GM23248 (cell line): ENCODE measurements at places on chromosomes 2 and 18. TPM values are rescaled to one million over a fixed set of nuclear protein-coding genes. Genes with fewer than 3 reads are reported as not detected.

The TUBB8B gene
- not detected in 2 replicates for polyA plus RNA-seq

The LRRC30 gene
- not detected in 2 replicates for polyA plus RNA-seq

The PAX3 gene
- not detected in 2 replicates for polyA plus RNA-seq

The PLCL1 gene
- 0.44 and 0.80 TPM in 2 replicates for polyA plus RNA-seq

The TSPYL6 gene
- not detected in 2 replicates for polyA plus RNA-seq

The NEU2 gene
- polyA plus RNA-seq = not detected in 2 replicates

The QPCT gene
- 48.5 and 51.4 TPM in 2 replicates for polyA plus RNA-seq

The AQP4 gene
- polyA plus RNA-seq = not detected in 2 replicates

The MC5R gene
- not detected in 2 replicates for polyA plus RNA-seq

The MBOAT2 gene
- 103 and 107 TPM in 2 replicates for polyA plus RNA-seq

The NTSR2 gene
- polyA plus RNA-seq = not detected in 2 replicates

The FZD7 gene
- 19.3 and 19.4 TPM in 2 replicates for polyA plus RNA-seq

The SDC1 gene
- 24.5 and 25.6 TPM in 2 replicates for polyA plus RNA-seq

DNA sequence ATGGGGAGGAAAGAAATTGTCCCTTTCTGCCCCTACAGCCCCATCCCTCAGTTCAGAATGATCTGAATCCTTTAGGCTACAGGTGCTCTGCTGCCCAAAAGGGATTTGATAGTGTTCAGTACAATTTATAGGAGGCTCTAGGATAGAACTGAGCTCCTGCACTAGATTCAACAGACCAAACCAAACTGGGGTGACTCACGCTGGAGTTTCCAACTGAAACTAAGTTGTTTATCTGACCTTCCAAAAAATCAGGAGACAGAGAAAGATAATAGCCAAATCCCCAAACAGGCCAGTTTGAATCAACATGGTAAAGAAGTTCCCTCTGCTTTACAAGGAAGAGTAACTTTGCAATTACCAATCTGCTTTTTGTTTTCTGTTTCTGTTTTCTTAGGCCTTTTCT is 72.7 kb upstream of the MBOAT2 start:
- DNase-seq = peak; percentile 32

GRCh38 chr2:112919086-112919485 is 8.1 kb downstream of the IL37 start:
- DNase-seq = no peak

GRCh38 chr2:3443506-3444084 is 64.1 kb downstream of the TRAPPC12 start:
- no peak for DNase-seq

DNA sequence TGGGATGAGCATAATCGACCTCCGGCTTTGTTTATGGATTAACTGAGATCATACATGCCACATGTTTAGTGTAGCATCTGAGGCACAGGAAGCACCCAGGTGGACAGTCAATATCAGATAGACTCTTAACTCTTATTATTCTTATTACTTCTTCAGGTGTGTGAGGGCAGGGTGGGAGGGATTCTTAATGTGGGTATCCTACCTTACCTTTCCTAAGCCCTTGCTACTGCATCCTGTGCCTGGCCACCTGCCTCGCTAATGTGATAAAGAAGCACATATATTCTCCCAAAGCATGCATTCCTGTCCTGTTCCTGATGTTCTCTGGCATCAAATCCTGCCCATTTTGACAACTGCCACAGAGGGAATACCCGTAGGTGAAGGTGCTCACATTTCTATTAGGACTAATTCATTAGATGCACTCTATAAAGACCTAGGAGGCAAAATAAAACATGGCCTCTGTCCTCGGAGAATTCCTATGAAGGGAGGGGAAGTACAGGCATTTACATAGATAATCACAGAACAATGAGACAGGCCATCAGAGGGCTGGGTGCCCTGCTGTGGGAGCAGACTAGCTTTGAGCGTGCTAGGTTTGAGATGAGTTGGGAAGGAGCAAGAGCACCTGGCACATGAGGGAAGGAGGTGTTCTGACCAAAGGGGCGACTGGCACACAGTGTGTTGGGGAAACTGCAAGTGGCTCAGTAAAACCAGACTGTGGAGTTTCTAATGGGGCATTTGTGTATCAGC is 19.5 kb upstream of the CELF4 start:
- no peak for DNase-seq

GRCh38 chr2:181203412-181203811 is 223.0 kb downstream of the UBE2E3 start:
- DNase-seq = peak; percentile 85

DNA sequence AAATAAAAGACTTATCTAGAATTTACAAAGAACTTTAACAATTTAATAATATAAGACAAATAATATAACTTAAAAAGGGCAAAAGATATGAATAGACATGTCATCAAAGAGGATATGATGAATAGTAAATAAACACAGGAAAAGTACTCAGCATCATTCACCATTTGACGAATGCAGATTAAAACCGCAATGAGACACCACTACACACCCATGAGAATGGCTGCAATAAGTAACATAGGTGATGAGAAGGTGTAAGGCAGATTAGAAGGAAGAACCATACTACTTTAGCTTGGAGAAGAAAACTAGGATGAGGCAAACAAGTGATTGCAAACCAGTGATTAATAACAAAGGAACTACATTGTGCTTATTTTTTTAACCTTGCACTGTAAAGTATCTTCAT is 152.0 kb downstream of the CYRIA start:
- no peak for DNase-seq

DNA sequence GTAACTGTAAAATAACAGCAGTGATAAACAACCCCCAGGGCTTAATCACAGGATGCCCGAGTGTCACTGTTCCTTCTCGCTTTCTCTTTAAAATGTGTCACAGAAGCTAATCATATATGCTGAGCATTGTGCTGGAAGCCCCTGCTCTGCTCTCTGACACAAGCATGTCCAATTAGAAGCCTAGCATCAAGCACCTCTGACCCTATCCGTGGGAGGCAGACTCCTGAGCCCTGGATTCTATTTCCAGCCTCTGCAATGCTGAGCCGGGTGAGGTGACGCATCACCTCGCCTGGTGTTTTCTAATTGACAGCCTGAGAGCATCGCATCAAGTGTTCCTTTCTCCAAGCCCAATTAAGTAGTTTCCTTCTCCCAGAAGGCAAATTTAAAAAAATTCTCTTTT is 19.7 kb upstream of the SCG2 start:
- no peak for DNase-seq

- DNase-seq = peak; percentile 32
These were observed 479.3 kb downstream of the CPS1 start for GRCh38 chr2:211035548-211036185.

DNA sequence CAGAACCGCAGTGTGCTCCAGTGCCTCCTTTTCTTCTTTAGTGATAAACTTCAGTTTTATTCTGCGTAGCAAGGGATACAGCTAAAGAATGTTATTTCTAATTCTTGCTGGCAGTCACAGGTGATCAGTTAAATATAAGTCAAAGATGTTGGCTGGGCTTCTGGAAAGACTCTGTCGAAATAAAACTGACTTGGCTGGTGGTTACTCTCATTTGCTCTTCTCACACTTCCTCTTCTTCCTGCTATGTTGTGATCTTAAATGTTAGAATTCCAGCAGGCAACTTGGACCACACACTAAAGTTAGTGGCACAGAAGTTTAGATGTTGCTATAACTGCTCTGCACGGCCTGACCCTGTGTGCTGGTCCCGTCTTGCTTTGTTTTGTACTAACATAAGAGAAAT is 278.6 kb downstream of the CDH19 start:
- DNase-seq = no peak

- DNase-seq = peak; percentile 78
These were observed 48.8 kb downstream of the HAUS1 start for GRCh38 chr18:46152808-46153617.

GRCh38 chr2:12847694-12848575 is 131.2 kb downstream of the TRIB2 start:
- no peak for DNase-seq

DNA sequence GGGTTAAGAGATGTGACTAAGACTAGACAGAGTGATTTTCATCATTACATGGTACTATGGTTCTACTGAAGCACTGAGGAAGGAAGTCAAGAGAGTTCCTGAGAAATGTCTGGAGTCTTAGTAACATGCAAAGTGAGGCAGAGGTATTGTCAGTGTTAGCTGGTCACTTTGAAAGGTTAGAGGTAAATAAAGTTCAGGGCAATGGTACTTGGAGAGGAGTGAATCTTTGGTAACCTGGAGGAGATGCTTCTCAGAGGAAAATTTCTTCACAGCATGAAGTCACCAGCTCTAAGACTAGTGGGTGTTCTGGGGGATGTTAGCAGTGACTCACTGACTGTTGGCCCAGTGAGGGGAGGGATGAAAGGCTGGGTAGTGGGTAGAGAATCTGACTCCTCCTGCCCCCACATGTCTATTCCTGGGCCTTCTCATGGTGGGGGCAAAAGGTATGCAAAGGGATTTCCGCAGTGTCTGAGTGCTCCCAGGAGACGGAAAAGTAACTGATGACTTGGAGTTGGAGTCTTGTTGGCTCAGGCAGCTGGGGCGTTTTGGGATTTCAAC is 23.3 kb upstream of the IL1RN start:
- DNase-seq = peak; percentile 66

DNA sequence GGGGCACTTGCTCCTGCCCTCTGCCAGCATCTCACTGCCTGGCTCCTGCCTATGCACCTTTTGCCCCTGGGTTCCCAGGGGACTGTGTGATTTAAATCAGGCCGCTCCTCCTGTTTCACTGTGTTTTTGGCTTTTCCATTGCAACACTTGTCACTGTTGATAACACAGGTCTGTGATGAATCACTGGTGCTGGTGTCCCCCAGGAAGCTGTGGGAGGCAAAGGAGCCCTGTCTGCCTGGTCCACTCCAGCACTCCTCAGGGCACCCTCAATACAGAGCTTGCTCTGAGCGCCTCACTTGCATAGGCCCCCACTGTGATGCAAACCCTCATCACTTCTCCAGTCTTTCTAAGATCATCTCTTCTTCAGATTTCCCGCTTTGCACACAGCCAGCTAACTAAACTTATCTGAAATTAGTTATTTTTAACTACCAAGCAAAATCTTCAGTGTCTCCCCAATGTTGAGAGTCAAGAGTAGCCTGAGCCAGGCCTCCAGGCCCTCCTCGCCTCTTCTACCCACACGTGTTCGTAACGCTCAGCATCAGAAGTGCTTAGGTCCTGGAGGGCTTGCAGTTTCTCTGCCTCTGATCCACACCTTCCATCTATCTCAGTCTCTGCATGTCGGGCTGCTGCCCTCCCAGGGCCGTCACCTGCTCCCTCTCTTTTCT is 2.8 kb downstream of the TMEM18 start:
- DNase-seq = peak; percentile 35

- DNase-seq = no peak
These were observed 120.4 kb upstream of the ACKR3 start for GRCh38 chr2:236449167-236449761.

GRCh38 chr2:155975734-155976133 is 356.8 kb downstream of the NR4A2 start:
- DNase-seq = no peak

- no peak for DNase-seq
These were observed 27.6 kb downstream of the DSC1 start for GRCh38 chr18:31134988-31135529.

DNA sequence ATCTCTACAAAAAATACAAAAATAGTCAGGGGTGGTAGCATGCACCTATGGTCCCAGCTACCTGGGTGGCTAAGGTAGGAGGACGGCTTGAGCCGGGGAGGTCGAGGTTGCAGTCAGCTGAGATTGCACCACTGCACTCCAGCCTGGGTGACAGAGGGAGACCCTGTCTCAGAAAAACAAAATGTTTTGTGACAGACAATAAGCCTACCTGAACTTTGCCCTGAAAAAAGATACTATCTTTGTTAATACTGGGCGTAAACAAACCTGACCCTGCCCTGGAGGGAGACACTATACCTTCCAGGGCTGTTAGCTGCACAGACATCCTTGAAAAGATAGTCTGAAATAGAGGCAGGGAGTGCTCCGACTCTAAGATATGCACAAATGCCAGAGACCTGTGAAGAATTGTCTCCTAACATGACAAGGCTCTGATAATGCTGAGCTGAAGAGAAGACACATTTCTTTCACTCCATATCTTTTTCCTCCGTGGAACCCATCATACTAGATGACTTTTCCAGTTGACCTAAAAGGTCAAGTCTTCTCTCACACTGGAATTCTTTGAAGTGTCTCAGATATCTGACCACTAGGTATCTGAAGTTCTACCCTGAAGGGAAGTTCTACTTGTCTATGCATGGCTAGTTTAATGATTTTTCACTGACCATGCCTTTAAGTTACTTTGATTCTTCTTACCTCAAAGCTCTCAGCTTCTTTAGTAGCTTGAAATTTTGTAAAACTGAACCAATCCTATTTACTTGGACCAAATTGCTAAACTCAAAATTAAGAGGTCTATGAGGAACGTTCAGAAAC is 20.9 kb upstream of the HK2 start:
- DNase-seq = no peak

GRCh38 chr18:3444954-3445353 is 5.0 kb upstream of the TGIF1 start:
- DNase-seq = no peak

GRCh38 chr2:187078297-187078696 is 229.3 kb upstream of the ZSWIM2 start:
- DNase-seq = peak; percentile 55

DNA sequence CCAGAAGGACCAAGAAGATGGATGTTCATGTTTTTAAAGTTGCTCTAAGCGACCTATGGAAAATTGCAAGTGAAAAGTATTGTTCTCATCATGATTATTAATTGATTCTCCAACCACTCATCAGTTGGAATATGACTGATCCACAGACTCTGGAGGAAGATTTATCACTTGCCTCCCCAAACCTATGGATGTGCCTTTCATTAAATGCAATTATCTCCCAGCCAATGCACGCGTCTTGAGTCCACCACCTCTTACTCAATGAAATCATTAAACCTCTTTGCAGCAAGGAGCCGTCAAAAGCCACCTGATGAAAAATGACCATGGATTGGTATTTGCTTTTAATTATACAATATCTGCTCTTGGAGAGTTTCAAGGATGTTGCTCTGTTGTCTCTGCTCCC is 165.6 kb downstream of the LRRTM1 start:
- no peak for DNase-seq

GRCh38 chr2:25000036-25000435 is 28.3 kb upstream of the DNAJC27 start:
- DNase-seq = peak; percentile 7

GRCh38 chr18:72530622-72531021 is 13.5 kb downstream of the CBLN2 start:
- no peak for DNase-seq

DNA sequence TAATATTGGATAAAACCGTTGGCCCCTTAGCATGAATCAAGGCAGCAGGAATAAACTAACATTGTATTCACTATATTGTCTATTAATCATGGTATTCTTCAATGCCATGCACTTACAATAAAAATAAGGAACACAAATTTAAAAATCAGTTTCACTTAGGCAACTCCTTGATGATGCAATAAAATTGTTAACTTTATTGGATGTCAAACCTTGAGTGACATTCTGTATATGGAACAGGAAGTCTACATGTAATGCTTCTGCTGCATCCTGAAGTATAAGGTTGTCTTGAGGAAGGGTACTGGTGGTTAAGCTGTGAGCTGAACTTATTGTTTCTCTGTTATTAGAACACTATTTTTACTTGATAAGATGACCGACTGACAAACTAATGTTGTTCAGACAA is 605.5 kb downstream of the SATB2 start:
- no peak for DNase-seq

DNA sequence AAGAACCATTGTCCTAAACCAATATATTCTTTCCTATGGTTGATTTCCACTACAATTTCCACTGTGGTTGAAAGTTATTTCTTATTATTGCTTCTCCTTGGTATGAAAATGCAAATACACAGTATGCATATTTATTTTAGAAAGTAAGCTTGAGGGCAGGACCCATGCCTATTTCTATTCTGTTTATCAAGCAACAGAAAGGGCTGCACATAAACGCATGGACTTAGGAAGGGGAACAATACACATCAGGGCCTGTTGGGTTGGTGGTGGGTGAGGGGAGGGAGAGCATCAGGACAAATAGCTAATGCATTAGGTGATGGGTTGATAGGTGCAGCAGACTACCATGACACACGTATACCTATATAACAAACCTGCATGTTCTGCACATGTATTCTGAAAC is 20.7 kb downstream of the SLC4A3 start:
- DNase-seq = no peak
